ENCODE measurements at places on chromosomes 3 and 15.

DNA sequence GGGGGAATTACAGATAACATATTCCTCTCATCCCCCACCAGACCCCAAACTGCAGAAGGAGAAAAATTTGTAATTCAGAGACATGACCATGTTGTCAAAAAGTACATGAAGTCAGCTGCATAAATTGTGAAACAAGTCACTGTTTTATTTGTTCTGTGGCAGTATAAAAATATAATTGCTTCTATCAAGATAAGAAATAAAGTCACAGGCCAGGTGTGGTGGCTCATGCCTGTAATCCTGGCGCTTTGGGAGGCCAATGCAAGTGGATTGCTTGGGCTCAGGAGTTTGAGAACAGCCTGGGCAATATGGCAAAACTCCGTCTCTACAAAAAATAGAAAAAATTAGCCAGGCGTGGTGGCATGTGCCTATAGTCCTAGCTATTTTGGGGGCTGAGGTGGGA, 87.7 kb upstream of the DPH6 start:
- DNase-seq, result no peak

DNA sequence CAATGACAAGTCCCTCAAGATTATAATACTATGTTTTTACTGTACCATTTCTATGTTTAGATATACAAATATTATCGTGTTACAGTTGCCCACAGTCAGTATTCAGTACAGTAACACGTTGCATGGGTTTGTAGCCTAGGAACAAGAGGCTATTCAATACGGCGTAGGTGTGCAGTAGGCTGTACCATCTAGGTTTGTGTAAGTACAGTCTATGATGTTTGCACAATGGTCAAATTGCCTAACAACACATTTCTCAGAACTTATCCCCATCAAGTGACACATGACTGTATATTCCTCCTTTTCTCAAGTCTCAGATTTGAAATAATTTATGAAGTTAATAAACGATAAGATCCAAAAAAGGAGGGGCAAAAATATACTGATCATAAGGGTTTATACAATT, 21.7 kb downstream of the ZDHHC3 start:
- DNase-seq, result no peak

DNA sequence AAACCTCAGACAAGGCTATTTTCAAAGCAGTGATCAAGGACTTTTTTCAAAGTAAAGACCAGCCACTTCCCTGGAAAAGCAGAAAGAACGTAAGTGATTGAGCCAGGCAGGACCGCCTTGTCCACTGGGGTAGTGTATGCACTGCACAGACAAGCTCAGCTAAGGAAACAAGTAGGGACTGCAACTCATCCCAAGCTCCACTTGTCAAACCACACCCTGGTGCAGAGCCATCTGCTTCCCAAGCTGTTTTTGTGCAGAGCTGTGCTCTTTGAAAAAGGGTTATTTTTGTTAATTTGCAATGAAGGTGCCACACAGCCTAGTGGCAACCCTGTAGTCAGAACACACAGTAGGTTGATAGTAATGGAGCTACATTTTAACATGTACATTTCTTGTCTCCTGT, 193.3 kb downstream of the ADAMTS9 start:
- no peak for DNase-seq

GRCh38 chr3:196629228-196629627, 10.3 kb upstream of the NRROS start:
- DNase-seq, result no peak

DNA sequence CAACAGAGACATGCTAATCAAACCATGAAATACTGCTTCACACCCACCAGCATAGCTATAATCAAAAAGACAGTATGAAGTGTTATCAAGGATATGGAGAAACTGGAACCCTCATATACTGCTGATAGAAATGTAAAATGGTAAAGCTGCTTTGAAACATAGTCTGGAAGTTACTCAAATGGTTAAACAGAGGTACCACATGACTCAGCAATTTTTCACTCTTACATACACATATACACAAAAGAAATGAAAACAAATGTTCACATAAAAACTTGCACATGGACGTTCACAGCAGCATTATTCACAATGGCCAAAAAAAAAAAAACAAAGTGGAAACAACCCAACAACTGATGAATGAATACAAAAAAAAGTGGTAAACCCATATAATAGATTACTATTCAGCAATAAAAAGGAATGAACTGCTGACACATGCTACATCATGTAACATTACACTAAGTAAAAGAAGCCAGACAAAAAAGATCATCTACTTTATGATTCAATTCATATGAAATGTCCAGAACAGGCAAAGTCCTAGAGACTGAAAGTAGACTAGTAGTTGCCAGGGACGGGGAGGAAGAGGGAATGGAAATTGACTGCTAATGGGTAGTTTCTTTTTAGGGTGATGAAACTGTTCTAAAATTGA, 23.2 kb downstream of the ZNF148 start:
- DNase-seq, result no peak

GRCh38 chr3:52353291-52353855, 37.3 kb downstream of the DNAH1 start:
- no peak for DNase-seq

DNA sequence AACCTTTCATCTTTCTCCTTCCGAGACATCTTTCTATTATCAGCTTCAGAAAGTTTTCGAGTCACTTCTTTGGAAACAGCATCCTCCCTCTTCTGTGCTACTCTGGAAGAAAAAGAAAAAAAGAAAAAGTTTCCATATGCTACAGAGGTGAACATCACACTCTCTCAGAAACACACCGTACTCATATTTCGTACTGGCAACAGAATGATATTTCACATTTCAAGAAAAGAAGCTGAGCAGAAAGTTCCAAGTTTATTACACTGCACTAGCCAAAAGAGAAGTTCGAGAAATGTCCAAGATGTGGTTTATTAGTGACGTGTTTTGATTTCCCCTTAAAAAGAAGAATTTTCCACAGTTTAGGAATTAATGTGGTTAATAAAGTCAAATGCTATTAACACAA, 6.0 kb downstream of the SSR3 start:
- no peak for DNase-seq

GRCh38 chr3:86229775-86230094, 761.2 kb downstream of the VGLL3 start:
- no peak for DNase-seq

DNA sequence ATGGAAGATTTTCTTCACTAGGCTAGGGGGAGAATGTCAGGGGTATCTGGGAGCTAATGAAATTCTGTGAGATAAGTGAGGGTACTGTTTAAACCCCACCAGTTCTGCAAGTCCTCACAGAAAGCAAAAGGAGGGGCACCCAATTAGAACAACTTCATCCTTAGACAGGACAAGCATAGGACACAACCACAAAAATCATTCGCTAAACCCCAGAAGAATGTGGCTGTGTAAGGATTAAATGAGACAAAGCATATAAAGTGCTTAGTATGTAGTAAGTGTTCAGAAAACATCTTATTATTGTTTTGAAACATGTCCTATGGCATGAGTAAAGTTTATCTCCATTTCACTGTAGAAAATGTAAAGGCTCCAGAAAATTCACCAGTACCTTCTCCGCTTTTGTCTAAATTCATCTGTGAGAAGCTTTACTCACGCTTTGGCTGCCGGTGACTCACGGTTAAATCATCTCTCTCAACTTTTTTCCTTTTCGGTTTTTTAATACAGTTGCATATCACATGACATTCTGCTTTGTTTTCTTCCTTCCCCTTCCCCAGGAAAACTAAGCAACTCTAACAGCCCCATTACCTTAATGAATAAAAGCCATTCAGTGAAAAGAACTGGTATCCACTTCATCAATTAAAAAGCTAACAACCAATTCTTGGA, 1.7 kb downstream of the CLRN1 start:
- no peak for DNase-seq

GRCh38 chr3:13132281-13132680, 59.1 kb upstream of the IQSEC1 start:
- DNase-seq, result no peak

DNA sequence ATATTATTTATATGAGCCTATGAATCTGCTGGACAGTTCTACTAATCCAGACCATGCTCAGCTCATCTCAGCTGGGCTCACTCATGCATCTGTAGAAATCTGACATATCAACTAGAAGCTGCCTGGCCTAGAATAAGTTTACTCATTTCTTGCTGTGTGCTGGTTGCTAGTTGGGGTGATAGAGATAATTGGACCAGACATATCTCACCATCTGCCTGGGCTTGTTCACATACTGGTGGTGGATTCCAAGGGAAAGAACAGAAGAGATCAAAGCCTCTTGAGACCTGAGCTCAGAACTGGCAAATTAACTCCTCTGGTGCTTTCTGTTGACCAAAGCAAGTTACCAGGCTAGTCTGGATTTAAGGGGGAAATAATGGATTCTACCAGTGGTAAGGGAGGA, 109.1 kb downstream of the NSUN3 start:
- no peak for DNase-seq

DNA sequence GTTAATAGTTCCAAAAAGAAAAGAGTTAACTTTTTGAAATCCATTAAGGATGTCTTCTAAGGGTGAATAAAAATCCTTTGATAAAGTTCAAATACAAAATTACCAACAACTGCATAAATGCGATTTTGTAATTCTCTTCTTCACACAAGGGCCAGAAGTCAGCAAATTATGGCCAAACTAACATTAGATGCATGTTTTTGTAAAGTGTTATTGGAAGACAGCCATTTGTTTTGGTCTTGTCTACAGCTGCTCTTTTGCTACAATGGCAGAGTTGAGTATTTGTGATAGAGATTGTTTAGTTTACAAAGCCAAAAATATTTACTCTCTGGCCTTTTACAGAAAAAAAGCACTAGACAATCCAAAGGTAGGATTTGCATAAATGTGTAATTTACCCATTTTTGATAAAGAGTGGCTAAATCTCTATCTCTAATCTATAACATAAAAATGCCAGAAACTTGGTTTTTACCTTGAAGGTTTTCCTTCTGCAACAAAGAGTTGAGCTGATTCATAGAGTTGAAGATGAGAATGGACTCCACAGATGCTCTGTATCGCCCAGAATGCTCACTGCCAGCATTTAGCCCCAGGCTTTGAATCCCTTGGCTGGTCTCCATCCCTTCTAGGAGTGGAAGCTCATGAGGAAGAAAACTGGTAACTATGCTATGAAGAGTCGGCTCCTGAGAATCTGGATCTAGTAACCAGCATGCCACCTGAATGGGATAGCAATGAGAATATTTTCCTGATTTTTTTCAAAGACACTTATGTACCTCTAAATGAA, 64.5 kb downstream of the POLQ start:
- DNase-seq, result no peak

- DNase-seq, result no peak
Measured at GRCh38 chr3:120145542-120146285, 51.5 kb upstream of the GSK3B start.

GRCh38 chr3:133733226-133733625, 13.0 kb upstream of the TF start:
- no peak for DNase-seq

DNA sequence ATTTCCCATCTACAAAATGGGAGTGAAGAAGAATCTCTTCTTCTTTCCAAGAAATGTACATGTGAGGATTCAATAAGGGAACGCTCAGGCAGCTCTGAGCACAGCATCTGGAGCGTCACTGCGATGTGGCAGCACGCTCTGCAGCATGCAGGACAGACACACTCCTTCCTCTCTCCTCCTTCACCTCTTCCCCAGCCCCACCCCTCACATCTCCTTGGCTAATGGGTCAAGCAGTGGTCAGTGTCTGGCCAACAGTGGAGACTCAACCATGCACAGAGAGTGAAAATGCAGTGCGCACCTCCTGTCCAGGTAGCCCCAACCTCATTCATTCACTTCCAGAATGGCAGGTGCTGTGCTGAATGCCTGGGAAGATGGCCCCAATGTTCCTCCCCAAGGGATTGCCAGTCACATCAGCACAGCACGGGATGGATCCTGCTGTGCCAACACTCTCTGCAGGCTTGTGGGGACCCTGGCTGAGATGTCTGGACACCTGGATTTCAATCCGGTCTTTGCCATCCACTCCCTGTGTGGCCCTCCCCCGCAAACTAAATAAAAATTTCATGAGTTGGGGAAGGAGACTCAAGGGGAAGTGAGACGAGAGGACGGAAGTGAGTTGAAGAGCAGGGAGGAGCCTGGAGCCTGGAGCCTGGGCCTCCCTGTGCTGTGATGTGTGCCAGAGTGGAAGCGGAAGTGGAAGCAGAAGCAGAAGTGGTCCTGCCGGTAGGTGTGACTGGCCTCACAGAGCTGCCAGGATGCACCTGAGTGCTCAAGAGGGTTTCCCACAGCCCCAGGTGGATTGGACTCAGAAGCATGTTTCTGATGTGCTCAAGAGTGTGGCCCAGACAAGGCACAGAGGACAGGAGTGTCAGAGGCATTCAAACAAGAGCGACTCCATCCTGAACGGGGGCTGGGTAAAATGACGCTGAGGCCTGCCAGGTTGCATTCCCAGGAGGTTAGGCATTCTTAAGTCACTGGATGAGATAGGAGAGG, 163.9 kb downstream of the SMAD6 start:
- DNase-seq, result no peak

DNA sequence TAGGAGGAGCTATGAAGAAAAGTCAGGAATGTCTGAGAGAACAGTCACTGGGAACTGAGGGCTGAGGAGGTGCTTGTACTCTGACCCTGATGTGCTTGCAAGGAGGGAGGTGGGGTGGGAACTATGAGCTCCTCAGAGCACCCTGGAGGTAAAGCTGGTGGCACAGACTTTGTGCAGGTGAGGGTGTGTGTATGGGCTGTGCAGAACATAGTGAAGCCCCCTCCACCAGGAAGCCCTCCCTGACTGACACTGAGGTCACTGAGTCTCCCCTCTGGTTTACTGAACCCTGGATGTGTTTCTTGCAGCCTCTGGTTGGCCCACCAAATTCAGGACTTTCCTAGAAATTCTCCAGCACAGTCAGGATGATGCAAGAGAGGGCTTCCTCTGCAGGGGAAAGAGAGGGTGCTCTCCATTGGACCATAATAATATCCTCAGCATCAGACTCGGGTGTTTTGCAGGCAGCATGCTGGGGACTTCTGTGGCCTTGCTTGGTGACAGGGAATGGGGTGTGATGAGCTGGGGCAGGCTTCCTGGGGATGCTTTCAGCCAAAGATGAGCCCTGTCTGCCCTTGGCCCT, 1.5 kb upstream of the ISLR start:
- no peak for DNase-seq

DNA sequence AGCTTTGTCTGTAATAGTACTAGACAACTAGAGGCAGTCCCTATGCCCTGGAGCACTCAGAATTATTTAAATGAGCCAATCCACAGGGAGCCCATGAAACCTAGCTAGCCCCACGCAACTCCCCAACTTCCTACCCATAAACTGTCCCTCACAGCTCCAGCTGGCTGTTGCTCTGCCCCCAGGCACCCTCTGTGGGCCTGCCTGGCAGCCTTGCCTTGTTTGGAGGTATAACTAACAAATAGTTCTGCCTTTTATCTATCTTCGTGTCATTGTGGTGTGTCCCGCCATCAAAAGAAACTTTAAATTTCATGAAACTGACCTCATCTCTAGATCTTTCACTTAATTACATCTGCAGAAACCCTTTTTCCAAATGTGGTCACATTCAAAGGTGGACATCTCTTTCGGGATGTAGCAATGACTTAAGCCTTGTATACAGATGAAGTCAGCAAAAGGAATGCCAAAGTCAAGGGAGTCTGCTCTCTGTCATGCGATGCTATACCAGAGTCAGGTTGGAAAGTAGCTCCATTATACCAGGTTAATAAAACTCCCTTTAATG, 1.8 kb upstream of the RTP3 start:
- DNase-seq, result no peak
